Activated T-cell treated with anti-CD3 and anti-CD28 coated beads, Interleukin-2, amount 50 U/mL, for 24 hours (primary cell): ENCODE measurements at places on chromosomes 7 and 10.

- H3K27ac ChIP-seq, result peak overlapping the region; percentile 76
- peak overlapping the region; percentile 53 for H3K4me3 ChIP-seq
- peak; percentile 53 for DNase-seq
- peaks cover 95% of the 10 kb centered on the region for H3K4me1 ChIP-seq
- no peaks in the 10 kb centered on the region for H3K27me3 ChIP-seq
Measured at GRCh38 chr10:124728071-124728829, 15.9 kb downstream of the FAM53B start.

GRCh38 chr10:79932841-79933379, 16.0 kb downstream of the SFTPD start:
- H3K27me3 ChIP-seq, result peaks cover 38% of the 10 kb centered on the region
- no peaks in the 10 kb centered on the region for H3K36me3 ChIP-seq
- no peak overlapping the region for H3K4me3 ChIP-seq
- H3K4me1 ChIP-seq, result peaks cover 3% of the 10 kb centered on the region

- no peak overlapping the region for H3K27ac ChIP-seq
- no peaks in the 10 kb centered on the region for H3K27me3 ChIP-seq
- H3K36me3 ChIP-seq, result peaks cover 9% of the 10 kb centered on the region
- H3K4me3 ChIP-seq, result no peak overlapping the region
Measured at GRCh38 chr7:7109934-7110333, 72.4 kb upstream of the C1GALT1 start.

- no peak for DNase-seq
- no peaks in the 10 kb centered on the region for H3K36me3 ChIP-seq
- no peaks in the 10 kb centered on the region for H3K27me3 ChIP-seq
- H3K27ac ChIP-seq, result no peak overlapping the region
- no peaks in the 10 kb centered on the region for H3K4me1 ChIP-seq
- no peak overlapping the region for H3K4me3 ChIP-seq
Measured at GRCh38 chr7:101705331-101705730, 76.2 kb upstream of the MYL10 start.

- H3K27ac ChIP-seq, result no peak overlapping the region
- H3K4me3 ChIP-seq, result no peak overlapping the region
- DNase-seq, result no peak
- H3K27me3 ChIP-seq, result no peaks in the 10 kb centered on the region
- H3K4me1 ChIP-seq, result peaks cover 1% of the 10 kb centered on the region
Measured at GRCh38 chr10:88540351-88540750, 42.8 kb downstream of the RNLS start.

DNA sequence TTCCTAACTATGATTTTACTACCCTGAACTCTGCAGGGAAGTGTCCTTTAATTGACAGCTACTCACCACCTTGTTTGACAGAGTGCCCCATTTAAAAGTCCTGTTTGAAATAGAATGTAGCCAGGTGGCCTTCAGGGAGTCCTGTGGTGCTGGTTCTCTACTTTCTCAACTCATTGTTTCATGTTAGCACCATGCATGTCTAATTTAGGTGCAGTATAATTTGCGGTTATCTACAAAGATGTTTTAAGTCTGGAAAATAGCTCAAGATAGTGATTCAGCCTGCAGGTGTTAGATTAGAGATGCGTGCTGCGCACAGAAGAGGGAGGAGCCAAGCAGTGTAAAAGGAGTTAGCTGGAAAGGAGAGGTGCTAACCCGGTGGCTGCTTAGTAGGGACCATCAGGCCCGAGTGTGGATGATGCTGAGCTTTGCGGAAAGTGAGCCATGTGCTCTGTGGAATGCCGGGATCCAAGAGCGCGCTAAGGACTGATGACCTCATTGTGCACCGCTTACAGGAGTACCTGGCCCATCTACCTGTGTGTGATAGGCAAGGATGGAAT, 1.2 kb downstream of the CCM2 start:
- peaks cover 42% of the 10 kb centered on the region for H3K36me3 ChIP-seq
- H3K27ac ChIP-seq, result peak overlapping the region; percentile 96
- H3K4me1 ChIP-seq, result peaks cover 58% of the 10 kb centered on the region

DNA sequence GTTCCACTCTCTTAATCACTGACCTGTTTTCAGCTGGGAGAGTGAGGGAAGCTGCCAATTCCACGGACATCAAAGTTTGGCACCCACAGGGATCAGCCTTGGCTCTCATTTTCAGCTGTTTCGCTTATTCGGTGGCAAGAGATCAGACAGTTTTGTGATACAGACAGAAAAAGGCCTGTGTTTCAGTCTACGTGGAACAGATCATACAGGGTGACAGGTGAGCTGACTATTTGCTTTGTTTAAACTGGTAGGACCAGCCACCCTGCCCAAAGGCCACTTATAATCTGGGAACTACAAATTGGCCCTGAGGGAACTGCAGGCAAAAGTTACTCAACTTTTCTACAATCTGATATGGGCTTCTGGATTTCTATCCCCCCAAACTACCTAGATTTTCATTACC, 128.6 kb downstream of the ZNF467 start:
- DNase-seq, result no peak
- H3K4me1 ChIP-seq, result no peaks in the 10 kb centered on the region
- no peaks in the 10 kb centered on the region for H3K36me3 ChIP-seq
- H3K27ac ChIP-seq, result no peak overlapping the region
- peaks cover 33% of the 10 kb centered on the region for H3K27me3 ChIP-seq

GRCh38 chr10:3568983-3569382, 216.0 kb downstream of the KLF6 start:
- no peaks in the 10 kb centered on the region for H3K27me3 ChIP-seq
- H3K27ac ChIP-seq, result no peak overlapping the region
- H3K4me1 ChIP-seq, result peaks cover 12% of the 10 kb centered on the region
- DNase-seq, result no peak

DNA sequence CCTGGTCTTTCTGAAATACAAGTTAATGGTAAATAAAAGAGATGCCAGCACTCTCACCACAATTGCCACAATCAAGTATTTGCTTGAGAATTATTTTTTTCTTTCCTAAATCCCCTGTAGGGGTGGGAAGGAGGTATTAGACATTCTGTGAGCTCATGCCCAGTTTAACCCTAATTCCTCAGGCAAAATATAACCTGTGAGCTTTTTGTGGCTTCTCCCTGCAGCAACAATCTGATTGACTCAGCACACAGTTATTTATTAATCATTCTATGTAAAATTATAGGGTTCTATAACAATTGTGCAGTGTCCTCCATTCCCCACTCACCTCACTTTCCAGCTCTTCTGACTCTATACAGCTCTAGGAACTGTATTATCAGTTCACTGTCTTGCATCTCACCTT, 66.3 kb downstream of the GLI3 start:
- H3K36me3 ChIP-seq, result no peaks in the 10 kb centered on the region
- no peaks in the 10 kb centered on the region for H3K4me1 ChIP-seq
- H3K27me3 ChIP-seq, result no peaks in the 10 kb centered on the region

DNA sequence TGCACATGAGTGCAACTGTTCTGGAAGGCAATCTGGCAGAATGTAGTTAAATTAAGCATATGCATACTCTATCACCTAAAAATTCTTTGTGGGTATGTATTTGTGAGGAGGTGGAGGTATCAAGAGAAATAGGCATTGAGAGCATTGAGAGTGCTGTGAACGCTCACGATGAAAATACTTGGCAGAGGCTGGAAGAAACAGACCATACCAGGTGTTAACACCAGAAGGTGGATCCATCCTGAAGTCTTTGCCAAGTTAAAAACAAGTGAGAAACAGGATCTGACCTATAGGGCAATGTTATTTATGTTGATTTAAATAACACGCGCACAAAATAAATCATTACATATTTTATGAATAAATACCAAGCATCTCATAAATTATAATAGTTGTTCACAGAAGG, 311.6 kb downstream of the PCLO start:
- no peak for DNase-seq
- H3K4me1 ChIP-seq, result no peaks in the 10 kb centered on the region
- no peak overlapping the region for H3K27ac ChIP-seq

DNA sequence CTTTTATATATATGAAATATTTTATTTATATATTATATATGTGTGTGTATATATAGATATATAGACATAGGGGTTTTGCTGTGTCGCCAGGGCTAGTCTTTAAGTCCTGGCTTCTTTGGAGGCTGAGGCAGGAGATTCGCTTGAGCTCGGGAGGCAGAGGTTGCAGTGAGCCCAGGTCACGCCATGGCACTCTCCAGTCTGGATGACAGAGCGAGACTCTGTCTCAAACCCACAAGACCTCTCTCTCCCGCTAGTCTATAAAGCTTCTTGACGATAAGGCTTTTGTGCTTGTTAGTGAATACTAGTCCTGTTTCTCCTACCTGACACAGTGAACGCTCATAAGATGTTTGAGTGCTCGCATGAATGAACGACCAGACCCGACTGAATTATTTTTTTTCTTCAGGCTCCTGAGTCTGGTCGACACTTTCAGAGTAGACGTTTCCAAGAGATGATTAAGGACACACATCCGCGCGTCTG, 577 bp upstream of the DDX21 start:
- peaks cover 38% of the 10 kb centered on the region for H3K4me1 ChIP-seq
- H3K36me3 ChIP-seq, result peaks cover 70% of the 10 kb centered on the region
- no peak for DNase-seq
- H3K27ac ChIP-seq, result peak overlapping the region; percentile 100
